Motor neuron (in vitro differentiated cells): ENCODE measurements at places on chromosomes 5 and 9. TPM values are rescaled to one million over a fixed set of nuclear protein-coding genes. Genes with fewer than 3 reads are reported as not detected.

Gene PPP2R2B
- total RNA-seq, result 97.6 and 102 TPM in 2 replicates

Gene SLC6A7
- total RNA-seq, result 0.11 and 0.38 TPM in 2 replicates

- no peak for ATAC-seq
Measured at GRCh38 chr9:120773256-120773655, 20.0 kb downstream of the FBXW2 start.

GRCh38 chr5:152503206-152503605, 98.1 kb upstream of the NMUR2 start:
- no peak for ATAC-seq

DNA sequence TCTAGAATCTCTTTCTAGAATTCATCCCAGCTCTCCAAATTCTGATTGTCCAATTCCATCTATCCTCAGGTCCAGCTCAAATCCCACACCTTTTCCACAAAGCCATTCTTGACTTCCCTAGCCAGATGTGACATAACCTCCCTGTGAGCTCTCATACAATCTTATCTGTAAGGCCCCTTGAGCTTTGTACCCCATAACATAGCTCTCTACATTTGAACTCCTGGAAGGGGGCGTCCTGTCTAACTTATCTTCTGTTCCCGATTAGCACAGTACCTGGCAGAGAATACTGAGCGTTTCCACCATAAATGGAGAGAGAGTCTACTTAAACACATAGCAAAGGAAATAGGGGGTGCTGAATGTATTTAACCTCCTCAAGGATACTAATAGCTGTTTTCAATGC, 251.6 kb upstream of the RGMB start:
- no peak for ATAC-seq

DNA sequence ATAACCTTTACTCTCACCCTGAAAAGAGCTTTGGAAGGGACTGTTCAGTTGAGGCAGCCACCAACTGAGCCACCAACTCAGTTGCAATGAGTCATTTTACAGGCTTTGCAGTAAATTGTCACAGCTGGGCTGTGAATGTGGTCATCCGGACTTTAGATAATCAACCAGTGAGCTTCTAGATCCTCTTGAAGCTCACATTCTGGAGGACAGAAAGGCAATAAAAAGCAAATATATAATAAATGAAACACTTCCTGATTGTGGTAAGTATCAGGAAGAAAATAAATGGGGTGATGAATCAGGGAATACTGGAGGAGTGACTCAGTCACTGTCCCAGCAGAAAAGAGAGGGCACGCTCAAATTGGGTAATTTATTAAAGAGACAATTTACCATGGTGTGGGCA, 13.2 kb upstream of the C5orf58 start:
- no peak for ATAC-seq

Gene CLIC3
- not detected in 2 replicates for total RNA-seq

DNA sequence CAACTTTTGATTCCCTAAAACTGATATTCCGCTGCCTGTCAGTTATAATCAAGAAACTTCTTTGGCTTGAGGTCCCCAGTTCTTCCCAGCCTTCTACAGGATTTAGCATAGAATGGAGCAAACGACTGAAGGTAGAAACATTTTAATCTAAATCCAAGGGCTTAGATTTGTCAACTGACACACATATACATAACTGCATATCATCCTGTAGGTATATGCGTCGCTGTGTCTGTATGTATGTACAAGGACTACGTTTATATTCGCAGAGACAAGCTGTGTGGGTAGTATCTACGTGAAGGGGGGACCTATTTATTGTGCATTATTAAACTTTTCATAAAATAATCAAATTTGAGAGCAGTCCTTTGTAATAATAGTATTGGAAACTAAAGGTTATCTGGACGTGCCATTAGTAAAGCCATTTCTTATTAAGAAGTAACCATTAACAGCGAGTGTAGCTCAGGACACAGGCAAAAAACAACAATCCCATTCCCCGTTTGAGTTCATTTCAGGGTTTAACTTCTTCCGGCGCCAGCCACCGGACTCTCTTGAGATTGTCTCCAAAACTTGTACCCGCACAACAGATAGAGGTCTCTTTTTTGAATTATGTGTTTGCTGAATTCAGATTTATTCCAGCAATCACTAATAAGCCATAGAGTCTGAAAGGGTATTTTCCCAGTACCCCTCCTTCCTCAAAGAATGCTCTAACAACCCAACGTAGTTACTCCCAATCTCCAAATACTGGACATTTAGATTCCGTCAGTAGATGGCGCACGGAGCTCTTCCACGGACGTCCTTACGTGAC, 2.1 kb upstream of the MLLT3 start:
- no peak for ATAC-seq

GRCh38 chr5:181237729-181238385, 5.8 kb downstream of the RACK1 start:
- no peak for ATAC-seq

DNA sequence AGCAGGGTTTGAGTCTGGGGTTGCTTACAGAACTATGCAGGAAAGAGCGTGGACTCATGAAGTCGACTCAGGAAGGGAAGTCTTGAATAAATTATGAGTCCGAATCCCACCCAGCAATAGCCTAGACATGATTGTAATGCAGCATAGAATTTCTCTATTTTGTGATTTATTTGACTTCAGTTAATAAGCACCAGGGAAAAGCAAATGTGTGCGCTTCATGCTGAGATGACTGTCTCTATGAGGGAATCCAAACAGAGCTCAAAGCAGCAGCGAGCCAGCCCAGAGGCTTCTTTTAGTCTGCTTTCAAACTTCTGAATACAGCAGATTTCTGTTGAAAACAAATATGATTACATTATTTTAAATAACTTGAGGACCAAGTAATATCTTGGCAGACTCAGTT, 188.0 kb downstream of the SEMA6A start:
- peak; percentile 39 for ATAC-seq

- ATAC-seq, result no peak
Measured at GRCh38 chr9:111161015-111161415, 122.7 kb upstream of the LPAR1 start.

- no peak for ATAC-seq
Measured at GRCh38 chr9:137011907-137012675, 15.7 kb upstream of the CLIC3 start.

DNA sequence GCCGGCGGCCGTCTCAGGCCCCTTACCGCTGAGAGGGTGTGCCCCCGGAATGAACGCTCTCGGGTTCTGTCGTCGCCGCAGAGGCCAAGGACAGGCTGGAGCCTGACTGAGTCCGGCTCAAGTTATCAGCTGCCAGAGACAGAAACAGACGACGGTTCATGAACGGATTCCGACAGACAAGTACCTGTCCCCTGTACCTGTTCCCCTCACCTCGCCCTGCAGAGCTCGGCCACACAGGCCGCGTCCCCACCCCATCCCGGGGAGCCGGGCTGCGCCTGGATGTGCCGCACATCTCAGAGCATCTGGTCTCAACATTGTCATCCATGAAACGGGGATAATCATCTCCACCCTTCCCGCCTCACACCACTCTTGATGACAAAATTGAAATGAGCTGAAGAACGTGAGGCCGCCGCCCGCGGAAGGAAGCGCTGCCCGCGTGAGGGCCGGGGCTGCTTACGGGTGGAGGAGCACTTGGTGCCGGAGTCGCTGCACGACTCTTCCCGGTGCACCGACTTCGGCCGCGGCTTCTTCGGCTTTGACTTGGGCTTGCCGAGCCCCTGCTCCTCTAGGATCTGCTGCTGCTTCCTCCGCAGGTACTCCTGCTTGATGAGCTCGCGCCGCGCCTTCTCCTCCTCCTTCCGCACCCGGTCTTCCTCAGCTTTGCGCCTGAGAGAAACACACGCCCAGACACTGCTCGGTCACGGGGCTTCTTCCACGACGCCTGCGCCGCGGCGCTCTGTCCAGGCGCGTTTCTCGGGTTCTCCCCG, 89.2 kb downstream of the CAMSAP1 start:
- ATAC-seq, result no peak

Gene ADAMTS16
- total RNA-seq, result 0.22 and 0.25 TPM in 2 replicates

Gene NOTCH1
- 28.3 and 46.6 TPM in 2 replicates for total RNA-seq

- no peak for ATAC-seq
Measured at GRCh38 chr9:126480813-126481212, 132.9 kb upstream of the LMX1B start.

DNA sequence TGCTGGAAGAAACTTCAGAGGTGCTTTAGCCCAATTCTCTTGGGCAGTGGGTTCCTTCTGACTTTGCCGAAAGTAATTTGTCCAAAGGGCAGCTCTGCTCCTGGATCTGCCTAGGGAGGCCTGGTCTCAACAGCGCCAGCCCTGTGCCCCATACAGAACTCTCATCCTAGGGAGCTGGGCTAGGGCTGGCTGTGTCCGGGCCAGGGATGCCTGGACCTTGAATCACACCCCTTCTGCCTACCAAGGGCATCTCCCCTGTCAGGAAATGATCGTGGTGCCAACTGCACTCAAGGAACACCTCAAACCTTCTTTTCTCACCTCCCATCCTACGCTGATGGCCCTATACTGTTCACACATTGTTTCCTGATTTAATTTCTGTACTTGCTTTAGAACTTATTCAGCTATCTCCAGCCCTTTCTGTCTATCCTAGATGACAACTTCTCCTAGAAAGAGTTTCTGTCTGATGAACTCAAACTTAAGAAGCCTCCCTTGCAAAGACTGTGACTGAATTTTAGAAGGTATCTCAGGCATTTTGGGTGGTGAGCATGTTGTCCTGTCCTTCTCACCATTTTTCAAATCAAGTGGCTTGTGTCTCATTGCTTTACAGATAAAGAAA, 37.4 kb upstream of the NFIB start:
- ATAC-seq, result no peak

GRCh38 chr9:137739371-137740309, 120.8 kb downstream of the EHMT1 start:
- no peak for ATAC-seq

Gene STPG3
- total RNA-seq, result 1.4 and 1.7 TPM in 2 replicates

DNA sequence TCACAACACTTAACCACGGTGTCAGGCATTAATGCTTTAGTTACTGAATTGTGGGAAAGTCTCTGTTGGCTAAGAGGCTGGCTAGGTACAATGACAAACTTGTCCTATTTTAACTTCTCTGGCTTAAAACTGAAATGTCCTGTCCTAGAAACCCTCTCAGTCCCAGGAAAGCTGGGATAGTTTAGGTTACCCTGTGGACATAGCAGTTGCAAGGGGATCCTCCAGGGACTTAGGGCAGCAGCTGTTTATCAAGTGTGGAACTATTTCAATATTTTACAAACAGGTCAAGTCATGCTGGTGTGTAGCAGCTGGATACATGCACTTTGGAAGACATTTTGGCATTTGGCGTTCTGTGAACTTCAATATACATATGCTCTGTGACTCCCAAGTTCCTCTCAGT, 95.0 kb upstream of the ARRDC3 start:
- ATAC-seq, result no peak

DNA sequence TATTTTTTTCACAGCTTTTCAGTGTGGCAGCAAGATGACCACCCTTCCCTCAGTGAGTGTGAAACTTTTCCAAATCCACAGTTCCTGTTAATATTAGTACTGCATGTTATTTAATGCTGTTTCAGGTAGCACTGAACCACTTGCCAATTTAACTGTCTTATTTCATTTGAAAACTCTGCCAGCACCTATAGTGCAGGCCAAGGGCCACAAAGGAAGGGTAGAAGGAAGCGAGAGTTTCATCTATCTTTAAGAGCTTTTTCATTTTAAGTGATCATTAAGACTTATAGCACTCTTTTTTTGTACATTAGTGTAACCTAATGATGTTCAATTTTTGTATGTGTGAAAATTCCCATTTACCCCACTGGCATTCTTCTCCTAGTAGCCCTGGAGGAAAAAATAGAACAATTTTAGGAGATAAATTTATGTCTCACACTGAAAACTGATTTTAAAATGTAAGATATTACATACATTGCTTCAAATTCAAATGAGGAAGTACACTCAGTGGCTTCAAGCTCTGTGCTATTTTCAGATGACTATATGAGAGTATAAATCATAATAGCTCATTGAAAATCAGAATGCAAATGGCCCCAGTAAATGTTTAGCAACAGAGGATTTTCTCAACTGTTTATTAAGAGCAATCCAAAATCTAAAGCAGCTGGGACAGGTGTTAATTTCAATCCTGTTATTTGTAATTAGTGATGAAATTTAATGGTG, 820.5 kb downstream of the PTPRD start:
- no peak for ATAC-seq

DNA sequence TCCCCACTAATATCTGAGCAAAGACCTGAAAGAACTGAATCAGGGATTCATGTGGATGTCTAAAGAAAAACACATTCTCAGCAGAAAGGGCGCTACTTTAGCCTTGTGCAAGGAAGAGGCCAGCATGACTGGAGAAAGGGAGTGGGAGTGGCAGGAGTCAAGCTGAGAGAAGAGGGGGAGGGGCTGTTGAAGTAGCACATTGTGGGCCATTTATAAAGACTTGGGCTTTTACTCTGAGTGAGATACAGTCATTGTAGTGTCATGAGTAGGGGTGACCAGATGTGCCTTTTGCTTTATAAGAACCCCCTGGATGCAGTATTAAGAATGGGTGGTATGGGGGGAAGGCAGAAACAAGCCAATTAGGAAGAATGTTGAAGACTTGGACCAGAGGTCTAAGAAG, 452.8 kb downstream of the ENC1 start:
- ATAC-seq, result no peak

DNA sequence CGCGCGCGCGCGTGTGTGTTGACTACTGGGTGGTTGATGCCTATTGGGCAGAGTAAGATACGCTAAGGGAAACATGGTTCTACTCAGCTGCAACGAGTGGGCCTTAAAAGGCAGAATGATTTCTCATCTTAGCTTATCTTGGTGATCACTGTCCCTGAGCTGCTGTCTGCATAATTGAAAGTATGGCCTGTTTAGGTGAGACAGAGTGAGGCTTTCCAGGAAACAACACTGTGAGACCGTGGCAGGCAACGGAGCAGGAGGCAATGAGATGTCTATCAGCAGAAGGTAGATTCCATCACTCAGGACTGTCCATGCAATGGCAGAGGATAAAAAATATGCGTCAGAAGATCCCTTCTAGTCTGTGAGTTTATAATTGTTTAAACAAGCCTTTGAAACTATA, 277.2 kb downstream of the TRIM32 start:
- ATAC-seq, result no peak

Gene OR1Q1
- not detected in 2 replicates for total RNA-seq
